Stimulated activated CD8-positive, alpha-beta memory T cell treated with anti-CD3 and anti-CD28 coated beads, Interleukin-15, amount 100 ng/mL, for 48 hours (primary cell): ENCODE measurements at places on chromosomes 11 and 22.

- DNase-seq = no peak
Measured at GRCh38 chr11:112564228-112564955, 303.7 kb upstream of the PLET1 start.

- DNase-seq = no peak
Measured at GRCh38 chr22:19717181-19717580, 2.9 kb downstream of the SEPTIN5 start.

GRCh38 chr22:25413620-25414019 lies 150.9 kb upstream of the GRK3 start:
- DNase-seq = no peak

- DNase-seq = peak; percentile 2
Measured at GRCh38 chr11:116454020-116454645, 318.7 kb downstream of the BUD13 start.

GRCh38 chr22:43263645-43264514 lies 76.9 kb upstream of the TTLL12 start:
- DNase-seq = peak; percentile 81

DNA sequence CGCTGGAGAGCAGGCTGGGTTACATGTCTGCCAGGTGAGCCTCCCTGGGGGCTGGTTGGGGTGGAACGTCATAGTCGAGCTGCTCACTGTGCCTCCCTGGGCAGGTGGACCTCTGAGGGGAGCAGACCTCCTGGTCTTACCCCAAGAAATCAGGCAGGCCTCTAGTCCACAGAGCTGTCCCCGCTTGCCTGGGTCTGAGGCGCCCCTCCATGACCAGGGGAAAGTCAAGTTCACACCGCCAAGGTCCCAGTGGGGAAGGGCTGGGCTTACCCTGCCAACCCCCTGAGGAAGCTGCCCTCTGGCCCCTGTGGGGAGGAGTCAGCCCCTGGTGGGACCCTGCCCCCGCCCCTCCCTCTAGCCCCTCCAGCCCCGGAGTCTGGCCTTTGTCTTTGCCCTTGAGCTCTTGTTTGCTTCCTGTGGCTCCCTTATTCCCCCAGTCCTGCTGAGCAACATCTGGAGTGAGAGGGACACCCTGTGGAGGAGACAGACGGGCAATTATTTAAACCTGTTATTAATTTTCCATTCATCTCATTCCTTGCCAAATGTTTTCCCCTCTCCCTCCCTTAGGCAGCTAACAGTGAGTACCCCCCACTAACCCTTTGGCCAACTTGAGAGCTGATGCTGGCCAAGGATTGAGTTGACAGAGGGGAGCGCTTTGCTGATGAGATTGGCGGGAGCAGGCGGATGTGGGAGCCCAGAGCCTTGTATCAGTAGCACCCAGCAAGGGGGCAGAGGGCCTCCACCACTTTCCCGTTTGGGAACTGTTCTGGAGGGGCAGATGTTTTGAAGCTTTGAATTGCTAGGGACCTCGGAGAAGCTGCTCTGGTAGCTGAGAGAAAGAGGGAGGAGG lies 83.4 kb downstream of the CEP164 start:
- no peak for DNase-seq

GRCh38 chr11:129999407-129999806 lies 3.2 kb downstream of the PRDM10 start:
- DNase-seq = no peak
